ENCODE measurements at places on chromosomes 11 and 22.

DNA sequence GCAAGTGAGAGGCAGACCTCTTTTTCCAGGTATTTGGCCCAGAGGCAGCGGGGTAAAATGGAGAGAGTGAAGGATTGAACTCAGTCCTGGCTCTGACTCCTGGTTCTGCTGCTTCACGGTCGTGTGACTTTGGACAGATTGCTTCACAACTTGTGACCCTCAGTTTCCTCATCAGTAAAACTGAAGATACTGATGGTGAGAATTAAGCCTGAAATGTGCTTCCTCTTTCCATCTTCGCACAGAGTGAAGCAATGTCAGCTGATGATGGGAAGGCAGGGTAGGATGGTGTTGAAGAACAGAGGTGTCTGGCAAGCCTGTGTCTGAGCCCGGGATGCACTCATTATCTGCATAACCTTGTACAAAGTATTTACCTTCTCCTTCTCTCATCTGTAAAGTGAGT lies 59.0 kb downstream of the UBASH3B start:
- no peak for DNase-seq

GRCh38 chr11:32385998-32386397 lies 49.3 kb downstream of the WT1 start:
- DNase-seq, result no peak

DNA sequence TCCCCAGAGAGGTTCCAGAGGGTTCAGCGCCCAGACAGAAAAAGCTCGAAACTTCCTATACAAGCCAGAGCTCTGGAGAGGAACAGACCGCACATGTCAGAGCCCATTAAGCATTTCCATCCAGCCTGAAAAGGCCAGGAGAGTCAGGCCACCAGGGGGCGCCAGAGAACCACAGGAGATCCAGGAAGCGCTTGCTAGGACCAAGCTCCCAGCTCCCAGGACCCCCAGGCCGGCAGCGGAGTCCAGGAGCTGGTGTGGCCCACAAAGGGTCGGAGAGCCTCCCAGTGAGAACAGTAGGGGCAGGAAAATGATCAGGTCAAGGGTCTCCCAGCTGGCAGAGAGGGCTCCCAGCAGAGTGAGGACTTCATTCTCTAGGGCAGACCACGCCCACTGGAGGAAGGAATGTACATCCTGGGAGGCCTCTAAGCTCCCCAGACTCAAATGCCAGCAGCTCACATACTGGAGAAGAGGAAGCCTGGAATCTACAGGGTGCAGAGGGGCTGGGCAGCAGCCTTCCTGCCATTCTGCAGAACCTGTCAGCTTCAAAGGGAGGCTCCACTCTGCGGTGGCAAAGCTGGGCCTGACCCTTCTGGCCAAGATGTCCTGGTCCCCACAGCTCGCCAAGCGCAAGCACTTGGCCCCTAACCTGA lies 2.1 kb upstream of the MEI1 start:
- DNase-seq, result peak; percentile 90

DNA sequence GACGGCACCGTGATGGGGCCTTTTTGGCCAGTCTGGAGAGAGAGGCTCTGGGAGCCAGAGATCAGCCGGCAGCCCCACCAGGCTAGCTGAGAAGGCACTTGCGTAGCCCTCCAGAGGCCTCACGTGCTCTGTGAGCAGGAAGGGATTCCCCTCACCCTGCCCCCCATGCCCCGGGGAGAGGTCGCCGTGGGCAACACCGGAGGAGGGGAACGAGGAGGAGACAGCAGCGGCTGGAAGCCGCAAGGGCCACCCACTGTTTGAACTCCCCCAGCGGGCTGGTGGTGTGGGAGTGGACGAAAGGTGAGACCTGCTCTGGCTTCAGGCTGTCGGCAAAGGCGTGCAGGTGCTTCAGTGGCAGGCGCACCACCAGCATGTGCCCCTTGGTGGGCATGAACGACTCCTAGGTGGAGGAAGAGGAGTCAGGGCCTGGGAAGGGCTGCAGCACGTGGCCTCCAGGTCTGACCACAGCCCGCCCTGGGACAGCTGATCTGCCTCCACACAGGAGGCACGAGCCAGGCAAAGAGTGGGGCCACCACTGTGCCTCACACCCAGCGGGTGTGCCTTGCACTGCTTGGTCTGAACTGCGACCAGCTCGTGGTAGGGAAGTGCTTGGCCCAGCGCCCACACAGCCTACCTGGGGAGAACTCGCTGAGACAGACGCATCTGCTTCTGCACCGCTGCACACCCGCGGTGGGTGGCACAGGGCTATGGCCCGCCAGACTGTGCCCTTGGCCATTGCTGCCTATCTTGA lies 99.9 kb downstream of the MED15 start:
- no peak for DNase-seq

- DNase-seq, result no peak
Observed at GRCh38 chr11:8100158-8100557, 19.1 kb downstream of the TUB start.

- DNase-seq, result no peak
Observed at GRCh38 chr11:67641338-67642172, 2.0 kb upstream of the TBX10 start.

DNA sequence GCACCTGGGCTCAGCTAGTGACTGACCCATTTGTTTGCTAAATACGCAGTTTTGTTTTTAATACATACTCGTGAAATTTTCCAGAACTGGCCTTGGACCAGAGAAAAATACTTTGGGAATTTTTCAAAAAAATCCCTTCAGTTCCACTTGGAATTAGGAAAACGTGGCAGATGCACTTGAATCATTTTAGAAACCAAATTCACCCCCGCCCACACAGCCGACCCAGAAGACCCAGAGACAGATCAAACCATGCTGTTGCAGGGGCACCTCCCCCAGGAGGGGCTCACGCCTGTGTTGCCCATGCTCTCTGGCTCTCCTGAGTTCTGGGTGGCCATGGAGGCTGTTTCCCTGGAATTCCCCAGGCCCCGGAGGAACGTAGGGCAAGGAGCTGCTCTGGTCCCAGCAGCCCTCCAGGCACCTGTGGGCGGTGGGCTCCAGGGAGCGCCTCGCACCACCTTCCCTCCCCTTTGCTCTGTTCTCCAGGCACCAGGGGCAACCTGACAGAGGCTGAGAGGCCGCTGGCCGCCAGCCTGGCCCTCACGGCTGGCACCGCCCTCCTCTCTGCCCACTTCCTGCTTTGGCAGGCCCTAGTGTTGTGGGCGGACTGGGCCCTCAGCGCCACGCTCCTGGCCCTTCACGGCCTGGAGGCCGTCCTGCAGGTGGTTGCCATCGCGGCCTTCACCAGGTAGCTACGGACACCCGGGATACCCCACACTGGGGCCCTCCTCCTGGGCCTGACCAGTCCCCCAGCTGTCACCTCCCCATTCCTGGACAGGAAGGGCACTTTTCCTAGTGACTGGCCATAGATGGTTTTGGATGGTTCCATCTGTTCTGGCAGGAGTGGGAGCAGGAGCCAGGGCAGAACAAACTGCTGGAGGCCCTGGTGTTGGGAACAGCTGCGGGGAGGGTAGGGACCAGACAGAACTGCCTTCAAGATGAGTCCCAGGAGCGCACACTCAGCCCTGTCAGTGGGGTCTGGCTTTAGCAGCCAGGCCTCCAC lies 3.3 kb upstream of the EPS8L2 start:
- DNase-seq, result peak; percentile 20
